Caki2 (cell line): ENCODE measurements at places on chromosomes 11 and 22. TPM values are rescaled to one million over a fixed set of nuclear protein-coding genes. Genes with fewer than 3 reads are reported as not detected.

DNA sequence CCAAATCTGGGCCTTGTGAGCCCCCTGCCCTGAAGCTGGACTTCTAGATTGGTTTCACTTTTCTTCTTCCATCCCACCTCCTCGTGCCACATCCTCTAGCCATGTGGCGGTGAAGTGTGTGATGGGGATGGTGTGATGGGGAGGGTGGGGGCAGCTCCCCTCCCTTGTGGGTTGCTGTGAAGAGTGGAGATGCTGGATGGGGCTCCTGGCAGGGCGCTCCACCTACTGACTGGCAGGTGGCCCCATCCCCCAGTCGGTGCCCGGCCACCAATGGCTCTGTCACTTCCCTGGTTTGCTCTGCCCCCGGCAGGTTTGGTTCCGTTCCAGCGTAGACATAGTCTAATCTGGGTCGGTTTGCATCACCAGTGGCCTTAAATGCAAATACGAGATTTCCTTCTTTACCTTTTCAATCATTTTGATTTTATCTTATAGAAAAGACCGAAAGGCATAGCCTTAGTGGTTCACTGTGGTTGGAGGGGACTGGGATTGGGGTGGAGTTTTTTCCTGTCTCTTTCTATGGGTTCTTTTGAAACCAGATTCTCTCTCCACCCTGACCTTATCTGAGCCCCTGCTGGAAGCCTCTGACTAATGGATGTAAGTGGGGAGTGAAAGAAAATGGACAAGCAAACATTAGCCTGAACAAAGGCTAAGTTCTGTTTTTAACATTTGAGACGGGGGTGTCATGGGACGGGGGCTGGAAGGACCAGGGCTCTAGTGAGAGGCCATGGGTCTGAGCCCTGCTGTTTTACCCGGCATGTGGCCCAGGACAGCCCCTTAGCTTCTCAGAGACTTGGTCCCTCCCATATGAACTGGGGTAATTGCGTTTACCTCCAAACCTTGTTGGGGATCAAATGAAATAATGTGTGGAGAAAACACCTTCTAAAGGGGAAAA lies 149.3 kb downstream of the CACNA1I start:
- DNase-seq, result no peak

Gene FGF19
- total RNA-seq, result not detected in 2 replicates

Gene SMC1B
- total RNA-seq, result 0.27 and 2.5 TPM in 2 replicates

- DNase-seq, result no peak
Measured at GRCh38 chr11:69063652-69064260, 15.0 kb downstream of the TPCN2 start.

Gene ACR
- total RNA-seq, result not detected in 2 replicates

DNA sequence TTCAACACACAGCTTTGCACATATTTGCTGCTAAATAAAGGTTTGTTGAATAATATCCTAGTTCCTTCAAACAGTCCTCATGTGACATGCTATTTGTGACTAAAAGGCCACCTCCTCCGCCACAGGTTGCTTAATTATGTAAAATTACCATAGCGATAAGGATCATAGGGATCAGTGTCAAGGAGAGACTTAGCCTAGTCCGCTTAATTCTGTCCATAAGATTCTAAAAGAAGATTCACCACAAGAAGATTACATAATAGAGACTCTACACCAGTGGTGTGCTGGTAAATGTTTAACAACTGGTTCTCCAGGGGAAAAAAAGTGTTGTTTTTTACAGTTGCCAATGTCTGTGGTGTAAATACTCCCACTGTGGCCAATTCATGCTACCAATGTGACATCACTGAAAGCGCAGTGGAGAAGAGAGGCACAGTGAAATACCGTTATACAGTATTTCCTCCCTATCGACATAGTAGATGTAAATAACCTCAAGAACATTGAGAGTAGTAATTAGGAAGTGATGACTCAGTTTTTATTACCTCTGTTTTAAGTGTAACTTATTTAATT lies 4.2 kb upstream of the CHRDL2 start:
- no peak for DNase-seq

- DNase-seq, result no peak
Measured at GRCh38 chr22:41674846-41675340, 13.8 kb downstream of the SNU13 start.

- no peak for DNase-seq
Measured at GRCh38 chr11:110468121-110468520, 38.4 kb downstream of the FDX1 start.

Gene CCT8L2
- total RNA-seq, result not detected in 2 replicates

DNA sequence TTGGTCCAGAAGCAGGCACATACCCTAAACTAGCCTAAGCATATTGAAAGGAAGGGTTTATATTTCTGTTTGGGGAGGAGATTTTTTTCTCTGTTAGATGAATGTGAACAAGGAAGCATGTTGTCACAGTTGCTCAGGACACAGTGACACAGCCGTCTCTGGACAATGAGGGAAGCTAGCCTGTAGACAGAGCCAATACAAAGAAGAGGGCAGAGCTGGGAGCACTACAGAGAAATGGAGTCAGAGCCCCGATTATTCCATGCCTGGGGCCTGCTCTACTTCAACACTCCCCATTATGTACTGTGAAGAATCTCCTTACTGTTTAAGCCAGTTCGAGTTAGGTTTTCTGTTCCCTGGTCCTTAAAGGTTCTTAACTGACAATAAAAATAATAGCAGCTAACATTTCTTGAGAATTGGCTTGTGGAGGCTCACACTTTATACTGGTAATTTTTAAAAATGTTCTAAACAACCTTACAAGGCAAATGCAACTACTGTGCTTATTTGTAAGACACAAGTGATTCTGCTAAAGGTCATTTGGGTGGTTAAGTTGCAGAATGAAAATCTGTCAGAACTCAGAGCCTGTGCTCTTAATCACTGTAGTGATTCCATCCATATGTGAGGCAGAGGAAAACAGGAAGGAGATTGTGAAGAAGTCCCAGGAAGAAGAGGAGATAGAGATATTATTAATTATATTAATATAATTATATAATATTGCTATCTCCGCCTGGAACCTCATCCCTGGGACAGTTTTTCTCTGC lies 58.8 kb upstream of the RRAS2 start:
- no peak for DNase-seq

GRCh38 chr11:34825670-34826383 lies 90.4 kb downstream of the APIP start:
- no peak for DNase-seq

DNA sequence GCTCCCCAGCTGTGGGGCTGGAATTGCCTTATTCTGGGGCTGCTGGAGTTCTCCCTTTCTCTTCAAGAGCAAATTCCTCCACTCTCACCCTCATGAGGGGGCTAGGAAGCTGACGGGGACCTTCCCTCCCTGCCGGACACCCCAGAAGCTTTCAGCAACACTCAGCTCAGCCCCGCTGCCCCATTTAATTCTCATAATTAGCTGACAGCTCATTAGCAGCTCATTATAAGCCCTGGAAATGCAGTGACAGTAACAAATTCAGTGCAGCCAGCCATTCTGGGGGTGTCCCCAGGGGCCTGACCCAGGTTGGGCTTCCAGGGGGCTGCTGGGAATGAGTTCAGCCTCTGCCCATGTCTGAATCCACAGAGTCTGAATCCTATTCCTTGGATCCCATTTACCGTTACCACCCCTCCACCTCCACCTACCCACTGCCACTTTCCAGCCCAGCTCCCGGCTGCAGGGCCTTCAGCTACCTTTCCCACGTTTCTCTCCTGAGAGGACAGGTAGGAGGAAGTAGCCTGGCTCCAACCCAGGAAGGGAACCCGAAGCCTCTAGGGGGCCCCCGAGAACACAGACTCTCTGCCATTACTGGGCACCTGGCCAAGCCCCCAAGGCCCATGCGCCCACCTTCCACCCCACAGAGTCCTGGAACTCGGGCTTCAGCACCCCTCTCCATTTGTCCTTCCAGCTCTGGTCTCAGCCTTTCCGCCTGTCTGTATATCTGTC lies 101.7 kb upstream of the LMO1 start:
- DNase-seq, result no peak

DNA sequence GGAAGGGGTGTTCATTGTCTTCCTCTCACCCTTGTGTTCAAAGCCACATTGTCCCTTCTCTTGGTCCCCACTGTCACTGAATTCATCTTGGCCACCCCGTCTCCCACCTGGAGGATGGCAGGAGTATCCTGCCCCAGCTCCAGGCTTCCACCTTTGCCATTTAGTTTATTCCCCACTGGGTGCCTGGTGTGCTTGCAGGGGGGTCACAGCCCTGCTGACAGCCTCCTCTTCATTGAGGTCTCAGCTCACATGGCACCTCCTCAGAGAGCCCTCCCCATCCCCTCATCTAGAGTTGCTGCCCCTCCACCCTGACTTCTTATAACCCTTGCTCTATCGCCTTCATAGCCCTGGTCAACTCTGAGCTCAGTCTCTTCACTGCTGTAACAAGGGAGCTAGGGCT lies 36.6 kb downstream of the KIAA1671 start:
- DNase-seq, result no peak

- DNase-seq, result peak; percentile 18
Measured at GRCh38 chr11:45815747-45816146, 10.8 kb downstream of the SLC35C1 start.

DNA sequence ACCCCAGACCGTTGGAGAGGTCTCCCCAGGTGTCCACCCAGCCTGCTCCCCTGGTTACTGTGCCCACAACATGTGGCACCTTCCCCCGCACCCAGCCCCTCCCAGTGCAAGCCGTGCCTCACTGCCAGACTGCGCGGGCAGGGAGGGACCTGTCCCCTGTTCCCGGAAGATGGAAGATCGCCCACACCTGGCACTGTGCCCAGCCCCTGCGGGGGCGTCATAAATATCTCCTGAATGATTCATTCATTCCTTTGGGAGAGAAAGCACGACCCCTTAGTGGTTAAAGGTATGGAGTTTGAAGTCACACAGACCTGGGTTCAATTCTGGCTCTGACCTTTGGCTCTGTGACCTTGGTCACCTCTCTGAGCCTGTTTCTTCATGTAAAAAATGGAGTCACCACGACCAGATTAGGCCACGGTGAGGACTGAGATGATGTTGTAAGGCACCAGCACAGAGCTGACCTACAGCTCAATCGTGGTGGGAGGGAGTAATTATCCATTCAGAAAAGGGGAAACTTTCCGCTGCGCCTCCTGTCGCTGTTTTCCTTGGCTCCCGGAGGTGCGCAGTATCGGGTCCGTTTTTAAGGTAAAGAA lies 497 bp upstream of the SYT12 start:
- DNase-seq, result peak; percentile 76

DNA sequence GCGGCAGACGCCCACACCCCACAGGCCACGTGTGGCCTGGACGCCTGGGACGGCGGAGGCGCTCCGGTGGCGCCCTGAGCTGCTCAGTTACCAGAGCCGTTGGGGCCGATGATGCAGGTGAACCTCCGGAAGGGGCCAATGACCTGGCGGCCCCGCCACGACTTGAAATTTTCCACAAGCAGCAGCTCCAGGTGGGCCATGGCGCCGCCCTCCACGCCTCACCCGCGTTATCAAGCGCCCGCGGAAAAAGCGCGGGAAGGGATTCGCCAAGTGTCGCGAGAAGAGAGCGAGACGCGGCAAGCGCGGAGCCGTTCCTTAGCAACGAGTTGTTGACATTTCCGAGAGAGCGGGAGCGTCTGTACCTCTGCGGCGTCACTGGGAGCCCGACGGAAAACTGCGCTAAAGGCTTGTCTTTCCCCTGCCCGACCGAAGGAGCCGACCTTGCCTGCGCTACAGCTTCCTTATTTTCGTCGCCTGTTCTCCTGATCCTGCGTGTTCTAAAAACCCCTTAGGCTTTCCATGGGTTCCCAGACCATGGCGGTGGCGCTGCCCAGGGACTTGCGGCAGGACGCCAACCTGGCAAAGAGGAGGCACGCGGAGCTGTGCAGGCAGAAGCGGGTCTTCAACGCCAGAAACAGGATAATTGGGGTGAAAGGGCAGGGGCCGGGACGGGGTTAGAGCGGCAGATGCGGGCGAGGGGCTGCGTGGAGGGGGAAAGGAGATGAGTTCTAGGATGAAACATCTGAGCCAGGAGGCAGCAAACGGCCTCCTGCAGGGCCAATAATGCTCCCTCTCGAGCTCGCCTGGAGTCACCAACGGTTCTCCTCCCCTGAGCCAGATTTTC lies at the start of the genes RIBC2 and SMC1B:
RIBC2 (plus strand) TSS at position 326 of the 844 bp plus-strand sequence; CDS start at position 520, 194 bp downstream.
SMC1B (minus strand) TSS at position 232 of the 844 bp plus-strand sequence; CDS start at position 200, 32 bp downstream.
- DNase-seq, result peak; percentile 95

GRCh38 chr11:116207421-116208141 lies 565.2 kb downstream of the BUD13 start:
- no peak for DNase-seq

DNA sequence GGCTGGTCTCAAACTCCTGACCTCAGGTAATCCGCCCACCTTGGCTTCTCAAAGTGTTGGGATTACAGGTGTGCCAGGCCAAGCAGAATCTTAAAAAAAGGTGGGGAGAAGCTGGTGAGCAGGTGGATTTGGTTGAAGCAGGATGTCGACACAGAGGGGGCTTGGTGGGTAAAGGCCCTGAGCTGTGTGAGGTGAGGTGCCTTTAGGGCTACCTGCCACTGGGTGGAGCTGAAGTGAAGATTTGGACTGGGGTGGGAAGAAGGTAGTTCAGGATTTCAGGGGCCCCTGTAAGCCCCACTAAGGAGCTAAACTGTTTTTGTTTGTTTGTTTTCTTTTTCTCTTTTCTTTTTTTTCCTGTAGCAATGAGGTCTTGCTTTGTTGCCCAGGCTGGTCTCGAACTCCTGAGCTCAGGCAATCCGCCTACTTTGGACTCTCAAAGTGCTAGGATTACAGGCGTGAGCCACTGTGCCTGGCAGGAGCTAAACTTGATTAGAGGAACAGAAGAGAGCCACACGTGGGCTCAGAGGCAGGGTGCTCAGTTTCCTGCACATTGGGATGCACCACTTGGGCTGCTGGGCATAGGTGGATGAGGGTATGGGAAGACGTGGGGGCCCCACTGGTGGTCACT lies 6.0 kb downstream of the P2RX6 start:
- no peak for DNase-seq

GRCh38 chr22:23279781-23280180 lies 99.5 kb downstream of the BCR start:
- DNase-seq, result no peak

GRCh38 chr11:33110083-33110482 lies 51.2 kb downstream of the CSTF3 start:
- DNase-seq, result no peak

Gene VSIG2
- not detected in 2 replicates for total RNA-seq

Gene SYT8
- not detected in 2 replicates for total RNA-seq
